ENCODE measurements at places on chromosomes 5 and 9. TPM values are rescaled to one million over a fixed set of nuclear protein-coding genes. Genes with fewer than 3 reads are reported as not detected.

The NRG2 gene
- total RNA-seq: 0.06 TPM

DNA sequence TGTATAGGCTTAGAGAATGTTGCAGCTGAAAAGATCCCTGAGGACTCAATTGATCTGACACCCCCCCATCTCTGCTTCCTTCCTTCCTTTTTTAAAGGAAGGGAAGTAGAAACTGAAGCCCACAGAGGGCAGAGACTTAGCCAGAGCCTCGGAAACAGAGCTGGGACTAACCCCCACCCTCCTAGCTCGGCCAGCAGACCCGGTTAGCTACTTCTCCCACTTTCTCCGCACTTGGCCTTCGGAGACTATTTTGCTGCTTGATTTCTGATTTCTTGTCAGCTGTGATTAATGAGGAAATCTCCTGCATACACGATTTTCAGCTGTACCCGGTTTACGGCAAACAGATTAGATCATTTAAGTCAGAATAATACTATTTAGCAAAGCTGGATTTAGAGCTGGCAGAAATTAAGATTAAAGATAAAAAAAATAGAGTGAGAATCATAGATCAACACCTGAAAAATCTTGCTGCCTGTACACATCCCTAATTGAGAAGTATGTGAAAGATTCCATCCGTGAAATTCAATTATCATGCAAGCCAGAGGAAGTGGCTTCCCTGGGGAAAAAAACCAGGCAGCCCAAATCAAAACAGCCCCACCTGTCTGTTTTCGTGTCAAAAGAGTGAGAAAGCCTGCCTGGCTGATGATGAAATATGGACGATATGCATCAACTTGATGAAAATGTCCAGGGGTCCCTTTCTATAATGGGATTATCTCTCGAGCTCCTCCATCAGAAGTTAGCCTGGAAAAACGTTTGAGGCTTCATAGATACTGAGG, 159.5 kb upstream of the SHB start:
- no peak for DNase-seq

GRCh38 chr5:172493906-172494305, 39.6 kb upstream of the SH3PXD2B start:
- DNase-seq: no peak

GRCh38 chr9:124299515-124300090, 41.9 kb downstream of the NEK6 start:
- DNase-seq: no peak

GRCh38 chr5:56306433-56307150, 73.5 kb upstream of the ANKRD55 start:
- no peak for DNase-seq

DNA sequence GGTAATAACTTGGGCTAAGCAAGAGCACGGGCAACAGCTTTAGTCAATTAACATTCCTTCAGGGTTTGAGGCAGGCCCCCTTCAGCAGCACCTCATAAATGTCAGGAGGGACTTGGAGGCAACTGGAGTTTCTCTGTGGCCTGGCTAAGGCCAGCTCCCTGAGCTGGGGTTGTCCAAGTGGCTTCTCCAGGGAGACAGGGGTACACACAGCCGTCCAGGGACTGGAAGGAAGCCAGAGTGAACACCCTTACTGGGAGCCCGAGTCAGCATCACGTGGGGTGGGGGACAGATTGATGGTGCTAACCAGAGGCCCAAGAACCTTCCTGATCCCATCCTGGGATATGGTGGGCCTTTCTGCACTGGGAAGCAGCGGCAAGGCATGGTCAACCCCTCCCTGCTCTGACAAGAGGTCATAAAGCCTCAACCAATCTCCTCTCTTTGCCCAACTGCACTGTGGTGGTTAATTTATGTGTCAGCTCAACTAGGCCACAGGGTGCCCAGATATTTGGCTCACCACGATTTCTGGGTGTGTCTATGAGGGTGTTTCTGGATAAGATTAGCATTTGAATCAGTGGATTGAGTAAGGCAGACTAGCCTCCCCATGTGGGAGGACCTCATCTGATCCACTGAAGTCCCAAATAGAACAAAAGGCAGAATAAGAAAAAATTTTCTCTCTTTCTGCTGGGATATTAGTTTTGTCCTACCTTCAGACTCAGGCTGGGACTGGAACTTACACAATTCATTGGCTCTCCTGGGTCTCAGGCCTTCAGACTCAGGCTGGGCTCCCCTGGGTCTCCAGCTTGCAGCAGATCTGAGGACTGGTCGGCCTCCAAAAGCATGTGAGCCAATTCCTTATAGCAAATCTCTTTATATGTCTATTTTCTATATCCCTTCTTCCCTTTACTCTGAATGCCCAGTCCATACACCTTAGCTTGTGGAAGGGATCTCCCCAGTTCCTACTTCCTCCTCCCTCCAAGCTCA, 127.2 kb upstream of the LARP1 start:
- no peak for DNase-seq

DNA sequence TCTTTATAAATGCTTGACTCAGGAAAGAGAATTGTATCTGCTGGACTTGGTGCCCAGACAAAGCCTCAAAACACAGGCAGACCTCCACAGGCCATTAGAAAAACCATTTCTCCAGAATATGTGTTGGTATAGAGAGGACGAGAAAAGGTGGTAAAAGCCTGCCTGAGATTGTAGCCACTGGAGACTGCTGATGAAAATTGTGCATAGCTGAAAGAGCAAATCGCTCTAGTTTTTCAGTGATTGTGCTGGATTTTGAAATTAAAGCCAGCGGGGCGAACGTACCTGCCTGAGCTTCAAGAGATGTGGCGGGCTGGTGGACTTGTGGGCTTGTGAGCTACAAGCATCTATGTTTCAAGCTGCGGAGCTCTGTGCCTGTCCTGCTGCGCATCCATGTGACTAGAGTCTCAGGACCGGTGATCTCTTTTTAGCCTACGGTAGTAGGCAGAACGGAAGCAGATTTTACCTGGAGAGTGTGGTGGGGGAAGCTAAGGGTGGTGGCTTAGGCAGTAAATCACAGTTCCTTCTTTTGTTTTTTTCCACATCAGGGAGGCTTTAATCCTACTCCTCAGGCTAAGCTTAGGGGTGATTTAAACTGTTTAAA, 193.6 kb downstream of the SREK1 start:
- DNase-seq: no peak

DNA sequence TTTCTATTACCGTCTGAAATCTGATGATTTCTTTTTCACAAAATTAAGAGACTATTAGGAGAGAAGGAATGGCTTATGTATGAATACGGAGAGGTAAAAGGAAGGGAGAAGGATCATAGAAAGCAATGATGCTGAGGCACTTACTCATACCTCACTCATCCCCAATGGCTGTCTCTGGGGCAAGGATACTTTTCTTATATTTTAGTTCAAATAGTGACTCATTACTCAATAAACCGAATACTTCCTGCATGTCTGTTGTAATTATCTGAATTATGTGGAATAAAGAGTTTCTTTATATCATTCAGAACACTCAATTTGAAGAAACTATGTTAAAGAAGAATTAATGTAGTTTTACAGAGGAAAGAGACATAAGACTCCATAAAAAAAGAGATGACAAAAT, 284.5 kb upstream of the NUDT12 start:
- no peak for DNase-seq

GRCh38 chr5:31449174-31449573, 82.7 kb downstream of the DROSHA start:
- no peak for DNase-seq
